ENCODE measurements at places on chromosomes 2 and 18.

DNA sequence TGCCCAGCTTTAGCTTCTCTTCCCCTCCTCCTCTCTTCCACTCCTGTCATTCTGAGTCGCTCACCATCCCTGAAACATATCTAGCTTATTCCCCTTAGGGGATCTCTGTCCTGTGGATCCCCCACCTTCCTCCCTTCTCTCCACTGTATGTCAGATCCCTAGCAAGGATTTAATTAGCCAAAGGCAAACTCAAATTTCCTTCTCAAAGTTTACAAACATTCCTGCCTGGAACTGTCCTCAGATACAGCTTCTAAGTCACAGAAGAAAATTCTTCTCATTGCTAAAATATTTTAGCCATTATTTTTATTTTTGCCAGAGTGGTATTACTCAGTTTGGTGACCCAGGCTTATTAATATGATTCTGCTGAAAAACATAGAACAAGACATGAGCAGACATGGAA, 315.3 kb downstream of the CYP26B1 start:
- peaks cover 4% of the 10 kb centered on the region for H3K4me1 ChIP-seq
- H3K4me3 ChIP-seq, result no peak overlapping the region
- no peaks in the 10 kb centered on the region for H3K27me3 ChIP-seq
- H3K27ac ChIP-seq, result no peak overlapping the region
- no peak for DNase-seq

DNA sequence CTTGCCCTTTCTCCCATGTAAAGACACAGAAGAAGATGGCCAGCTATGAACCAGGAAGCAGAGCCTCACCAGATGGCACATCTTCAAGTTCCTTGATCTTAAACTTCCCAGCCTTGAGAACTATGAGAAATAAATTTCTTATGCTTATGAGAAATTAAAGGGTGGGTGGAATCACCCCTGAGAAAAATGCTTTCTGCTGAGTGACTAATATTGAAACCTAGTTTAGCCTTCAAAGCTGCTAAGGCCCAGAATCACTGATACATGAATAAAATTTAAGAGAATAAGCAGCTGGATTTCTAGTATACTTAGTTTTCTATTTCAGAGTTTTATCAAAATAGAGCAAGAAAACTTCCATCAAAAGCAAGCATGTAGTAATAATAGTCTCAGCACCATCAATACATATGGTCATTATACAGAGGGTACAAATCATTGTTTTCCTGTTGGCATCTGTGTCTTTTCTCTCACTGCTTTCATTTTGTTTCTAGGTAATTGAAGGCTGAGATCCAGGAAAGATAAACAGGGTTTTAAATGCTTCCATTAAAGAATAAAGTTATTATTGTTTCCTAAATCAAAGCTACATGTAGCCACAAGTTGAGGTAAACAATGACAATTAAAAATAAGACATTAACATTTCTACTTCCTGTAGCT, 53.3 kb upstream of the COL5A2 start:
- no peak for DNase-seq
- no peak overlapping the region for H3K4me3 ChIP-seq
- no peaks in the 10 kb centered on the region for H3K36me3 ChIP-seq

GRCh38 chr2:75605770-75606529, 40.6 kb upstream of the MRPL19 start:
- H3K36me3 ChIP-seq, result no peaks in the 10 kb centered on the region
- H3K4me3 ChIP-seq, result no peak overlapping the region
- H3K27ac ChIP-seq, result peak overlapping the region; percentile 74
- H3K4me1 ChIP-seq, result peaks cover 47% of the 10 kb centered on the region

DNA sequence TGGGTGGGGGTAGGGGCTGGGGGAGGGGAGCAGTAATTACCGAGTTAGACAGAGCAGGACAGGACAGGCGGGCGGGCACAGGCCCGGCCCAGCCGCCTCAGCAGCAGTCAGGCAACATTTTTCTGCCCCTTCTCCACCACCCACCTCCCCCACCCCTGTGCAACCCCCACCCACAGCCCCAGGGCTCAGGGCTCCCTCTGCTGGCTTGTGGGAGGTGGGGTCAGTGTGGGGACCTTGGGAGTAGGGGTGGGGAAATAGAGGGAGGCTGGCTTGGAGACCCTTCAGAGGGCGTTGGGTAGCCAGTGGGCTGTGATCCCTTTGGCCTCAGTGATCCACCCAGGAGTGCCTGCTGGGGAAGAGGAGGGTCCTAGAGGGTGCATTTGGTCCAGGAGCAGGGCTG, 6.4 kb downstream of the WNT6 start:
- H3K27me3 ChIP-seq, result peaks cover 8% of the 10 kb centered on the region
- H3K4me1 ChIP-seq, result no peaks in the 10 kb centered on the region
- no peak overlapping the region for H3K4me3 ChIP-seq
- H3K36me3 ChIP-seq, result no peaks in the 10 kb centered on the region

DNA sequence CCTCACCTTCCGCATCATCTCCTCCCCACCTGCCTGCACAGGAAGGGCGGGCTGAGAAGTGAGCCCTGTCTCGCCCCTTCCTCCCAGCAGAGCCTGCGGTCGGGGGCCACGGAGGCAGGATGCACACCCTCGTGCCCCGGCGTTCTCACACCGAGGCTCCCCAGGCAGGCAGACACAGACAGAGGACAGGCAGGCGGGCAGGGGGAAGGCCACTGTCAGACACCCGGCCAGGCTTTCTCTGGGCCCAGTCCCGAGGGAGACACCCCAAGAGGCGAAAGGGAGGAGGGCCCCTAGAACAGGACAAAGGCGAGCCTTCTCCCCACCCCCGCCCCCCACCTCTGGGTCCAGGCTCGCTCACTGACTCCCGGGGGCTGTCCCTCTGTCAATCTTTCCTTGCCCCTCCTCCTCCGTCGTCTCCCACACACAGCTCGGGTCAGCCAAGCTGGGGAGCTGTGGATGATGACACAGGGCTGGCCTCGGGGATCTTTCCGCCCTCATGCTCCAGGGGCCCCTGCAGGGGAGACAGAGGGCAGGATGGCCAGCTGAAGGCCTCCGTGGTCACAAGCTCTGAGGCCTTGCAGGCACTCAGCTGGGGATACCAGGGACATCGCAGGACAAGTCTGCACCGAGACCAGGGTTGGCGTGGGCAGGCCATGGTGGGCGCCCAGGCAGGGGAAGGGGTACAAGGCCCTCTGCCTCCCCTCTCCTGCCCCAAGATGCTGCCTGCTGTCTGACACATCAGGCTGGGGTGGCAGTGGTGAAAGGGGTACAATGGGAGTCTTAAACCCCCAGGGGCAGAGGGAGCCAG, 24.9 kb downstream of the BIN1 start:
- H3K36me3 ChIP-seq, result no peaks in the 10 kb centered on the region
- H3K4me3 ChIP-seq, result no peak overlapping the region
- H3K27ac ChIP-seq, result no peak overlapping the region
- no peak for DNase-seq
- H3K27me3 ChIP-seq, result no peaks in the 10 kb centered on the region
- H3K4me1 ChIP-seq, result no peaks in the 10 kb centered on the region

DNA sequence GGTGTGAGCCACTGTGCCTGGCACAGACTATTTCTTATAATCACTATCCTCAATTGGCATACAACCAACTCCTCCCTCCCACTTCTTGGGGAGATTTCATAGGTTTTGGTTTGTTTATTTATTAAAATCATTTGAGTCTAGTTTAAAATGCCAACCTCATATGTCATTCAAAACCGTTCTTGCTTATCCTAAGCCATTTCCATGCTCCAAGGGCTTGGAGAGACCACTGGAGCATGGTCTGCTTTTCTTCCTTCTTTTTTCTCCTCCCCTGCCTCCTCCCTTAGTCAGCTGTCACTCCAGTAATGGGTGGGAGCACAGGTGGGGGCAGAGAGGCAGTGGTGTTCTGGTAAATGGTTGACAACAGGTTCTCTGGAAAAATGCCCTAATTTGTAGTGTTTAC, 20.4 kb upstream of the KCNS3 start:
- no peak overlapping the region for H3K27ac ChIP-seq
- DNase-seq, result no peak
- no peaks in the 10 kb centered on the region for H3K4me1 ChIP-seq
- no peaks in the 10 kb centered on the region for H3K27me3 ChIP-seq
- H3K4me3 ChIP-seq, result no peak overlapping the region

DNA sequence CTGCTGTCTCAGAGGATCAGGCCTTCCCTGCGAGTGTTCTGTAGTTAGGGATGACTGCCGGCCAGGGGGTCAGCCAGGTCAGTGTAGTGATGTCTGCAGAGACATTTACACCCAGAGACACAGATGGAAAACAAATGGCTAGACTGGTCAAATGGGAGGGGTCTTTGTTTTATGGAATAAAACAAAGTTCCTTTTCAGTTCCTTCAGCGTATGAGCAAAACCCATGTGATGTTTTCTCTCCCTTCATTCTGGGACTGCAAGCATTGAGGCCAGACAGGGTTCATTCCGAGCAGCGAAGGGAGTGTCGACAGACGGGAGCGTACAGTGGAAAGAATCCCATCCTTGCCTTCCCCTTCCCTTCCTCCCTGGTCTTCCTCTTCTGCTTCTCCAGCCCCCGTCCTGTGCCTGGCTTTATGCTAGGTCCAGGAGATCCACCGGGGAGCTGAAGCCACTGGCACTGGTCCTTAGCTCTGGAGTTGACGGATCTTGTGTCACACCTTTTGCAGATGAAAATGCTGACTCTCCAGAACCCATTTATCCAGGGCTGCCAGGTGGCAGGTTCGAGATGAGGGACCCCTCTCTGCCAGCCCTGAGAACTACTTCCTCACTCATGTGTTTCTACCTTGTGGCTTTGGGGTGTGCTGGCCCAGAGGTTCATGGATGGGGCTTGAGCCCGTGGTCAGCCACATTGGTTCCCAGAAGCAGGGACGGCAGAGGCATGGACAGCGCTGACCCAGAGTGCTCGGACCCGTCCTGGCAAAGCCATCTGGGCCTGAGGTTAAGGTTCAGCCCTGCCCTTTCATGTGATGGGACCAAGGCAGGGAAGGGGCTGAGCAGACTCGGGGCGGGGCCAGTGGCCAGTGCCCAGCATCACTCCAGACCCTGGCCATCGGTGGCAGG, 24.2 kb downstream of the ITGB1BP1 start:
- DNase-seq, result no peak
- H3K4me3 ChIP-seq, result no peak overlapping the region
- no peak overlapping the region for H3K27ac ChIP-seq
- H3K4me1 ChIP-seq, result no peaks in the 10 kb centered on the region
- H3K36me3 ChIP-seq, result peaks cover 86% of the 10 kb centered on the region
- H3K27me3 ChIP-seq, result no peaks in the 10 kb centered on the region

- H3K4me3 ChIP-seq, result no peak overlapping the region
- H3K27ac ChIP-seq, result no peak overlapping the region
- H3K27me3 ChIP-seq, result peaks cover 2% of the 10 kb centered on the region
- DNase-seq, result peak; percentile 54
- peaks cover 7% of the 10 kb centered on the region for H3K4me1 ChIP-seq
- no peaks in the 10 kb centered on the region for H3K36me3 ChIP-seq
These were observed 11.0 kb downstream of the CROCC2 start for GRCh38 chr2:240917009-240917683.

DNA sequence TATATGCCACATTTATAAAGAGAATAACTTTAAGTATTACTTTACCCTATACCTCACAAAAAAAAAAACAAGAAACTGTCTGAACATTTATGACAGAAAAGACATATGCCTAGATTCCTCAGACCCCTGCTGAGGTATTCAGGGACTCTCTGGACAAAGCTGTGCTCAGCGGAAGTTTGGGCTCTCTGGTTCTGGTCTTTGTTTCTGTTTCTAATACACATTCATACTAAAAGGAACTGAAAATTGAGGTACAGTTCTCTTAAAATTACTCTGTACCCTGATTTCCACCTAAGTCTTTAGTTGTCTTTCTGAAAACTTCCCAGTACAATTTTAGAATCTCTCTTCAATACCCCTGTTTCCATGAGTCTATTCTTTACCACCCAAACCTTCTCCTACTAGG, 160.3 kb downstream of the IKZF2 start:
- H3K4me1 ChIP-seq, result no peaks in the 10 kb centered on the region
- no peaks in the 10 kb centered on the region for H3K36me3 ChIP-seq
- H3K27ac ChIP-seq, result no peak overlapping the region
- no peaks in the 10 kb centered on the region for H3K27me3 ChIP-seq

DNA sequence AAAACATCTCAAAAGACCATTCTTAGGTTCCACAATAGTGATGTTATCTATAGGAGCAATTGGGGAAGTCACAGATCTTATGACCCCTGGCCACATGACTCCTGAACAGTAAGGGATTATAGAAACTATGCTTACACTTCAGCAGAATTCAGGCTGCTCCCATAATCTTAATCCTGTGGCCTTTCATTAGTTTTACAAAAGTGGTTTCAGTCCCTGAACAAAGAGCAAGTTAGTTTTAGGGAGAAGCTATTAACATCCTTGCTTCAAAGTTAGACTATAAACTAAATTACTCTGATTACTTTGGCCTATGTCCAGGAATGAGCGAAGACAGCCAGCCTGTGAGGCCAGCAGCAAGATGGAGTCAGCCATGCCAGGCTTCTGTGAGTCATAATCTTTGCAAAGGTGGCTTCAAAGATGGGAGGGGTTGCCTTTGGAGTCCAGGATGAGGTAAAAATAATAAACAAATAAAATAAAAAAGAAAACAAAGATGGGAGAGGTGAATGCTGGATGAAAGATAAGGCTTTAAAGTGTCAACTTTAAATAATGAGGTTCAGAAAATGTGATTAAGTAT, 168.7 kb upstream of the NDUFV2 start:
- DNase-seq, result no peak
- no peaks in the 10 kb centered on the region for H3K36me3 ChIP-seq
- H3K4me1 ChIP-seq, result no peaks in the 10 kb centered on the region
- no peak overlapping the region for H3K27ac ChIP-seq
- no peaks in the 10 kb centered on the region for H3K27me3 ChIP-seq

DNA sequence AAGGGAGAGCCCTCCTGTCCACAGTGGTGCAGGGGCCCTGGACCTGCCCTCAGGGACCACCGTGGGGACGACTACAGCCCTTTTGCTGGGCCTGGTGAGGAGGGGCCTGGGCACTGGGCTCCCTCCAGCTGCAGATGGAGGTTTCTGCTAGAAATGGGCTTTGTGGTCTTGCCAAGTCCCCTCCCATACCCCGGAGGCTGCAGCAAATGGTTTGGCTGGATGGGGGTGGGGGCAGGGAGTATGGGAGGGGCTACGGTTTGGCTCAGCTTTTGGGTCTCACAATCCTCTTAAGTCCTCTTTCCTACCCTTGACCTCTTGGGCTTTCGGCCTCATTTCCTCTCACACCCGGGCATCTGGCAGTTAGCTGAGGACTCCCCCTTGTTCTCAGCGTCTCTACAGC, 21.7 kb downstream of the TET3 start:
- peaks cover 42% of the 10 kb centered on the region for H3K4me1 ChIP-seq
- no peak overlapping the region for H3K27ac ChIP-seq
- H3K4me3 ChIP-seq, result no peak overlapping the region
- no peaks in the 10 kb centered on the region for H3K27me3 ChIP-seq

- no peaks in the 10 kb centered on the region for H3K27me3 ChIP-seq
- H3K4me1 ChIP-seq, result no peaks in the 10 kb centered on the region
- no peak overlapping the region for H3K4me3 ChIP-seq
- no peak for DNase-seq
- no peak overlapping the region for H3K27ac ChIP-seq
These were observed 86.8 kb downstream of the MAIP1 start for GRCh38 chr2:200042102-200042735.

- no peak for DNase-seq
- H3K27ac ChIP-seq, result no peak overlapping the region
- H3K36me3 ChIP-seq, result no peaks in the 10 kb centered on the region
- peaks cover 4% of the 10 kb centered on the region for H3K4me1 ChIP-seq
These were observed 30.5 kb downstream of the TCF7L1 start for GRCh38 chr2:85163675-85164074.

GRCh38 chr2:68463287-68463877, 3.7 kb downstream of the FBXO48 start:
- H3K36me3 ChIP-seq, result no peaks in the 10 kb centered on the region
- no peak overlapping the region for H3K4me3 ChIP-seq
- H3K27ac ChIP-seq, result no peak overlapping the region
- H3K4me1 ChIP-seq, result peaks cover 10% of the 10 kb centered on the region

- no peak overlapping the region for H3K27ac ChIP-seq
- no peaks in the 10 kb centered on the region for H3K36me3 ChIP-seq
- H3K27me3 ChIP-seq, result peaks cover 35% of the 10 kb centered on the region
- no peaks in the 10 kb centered on the region for H3K4me1 ChIP-seq
- DNase-seq, result peak; percentile 35
These were observed 79.5 kb upstream of the OTOF start for GRCh38 chr2:26557244-26557925.

Data from RWPE2 (cell line).